Tibial nerve (tissue), 4 donors: ENCODE measurements at places on chromosomes 2 and 18. TPM values are rescaled to one million over a fixed set of nuclear protein-coding genes. Genes with fewer than 3 reads are reported as not detected.

DNA sequence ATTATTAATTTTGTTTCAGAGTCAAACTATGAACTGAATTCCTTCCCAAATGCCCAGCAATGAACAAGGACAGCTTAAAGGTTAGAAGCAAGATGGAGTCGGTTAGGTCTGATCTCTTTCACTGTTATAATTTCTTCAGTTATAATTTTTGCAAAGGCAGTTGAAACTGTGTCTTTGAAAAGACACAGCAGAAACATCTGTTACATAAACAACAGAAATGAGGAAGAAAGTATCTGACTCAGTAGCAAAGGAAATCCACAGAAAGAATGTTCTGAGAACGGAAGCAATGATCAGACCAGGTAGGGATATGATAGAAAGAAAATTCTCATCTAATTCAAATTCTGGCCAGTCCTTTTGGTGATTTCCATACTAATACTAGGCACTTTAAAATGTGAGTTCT lies 5.2 kb upstream of the RMC1 start:
- no peaks in the 10 kb centered on the region for H3K27me3 ChIP-seq
- no peak overlapping the region for H3K4me3 ChIP-seq
- no peaks in the 10 kb centered on the region for H3K36me3 ChIP-seq
- H3K27ac ChIP-seq, result no peak overlapping the region
- no peak for DNase-seq

GRCh38 chr2:96556441-96557330 lies 20.1 kb downstream of the ARID5A start:
- no peaks in the 10 kb centered on the region for H3K27me3 ChIP-seq
- peaks cover 18% of the 10 kb centered on the region for H3K36me3 ChIP-seq
- DNase-seq, result no peak
- H3K27ac ChIP-seq, result no peak overlapping the region

GRCh38 chr2:111199840-111200239 lies 79.1 kb downstream of the BCL2L11 start:
- H3K36me3 ChIP-seq, result no peaks in the 10 kb centered on the region
- DNase-seq, result no peak
- no peak overlapping the region for H3K4me3 ChIP-seq
- H3K27ac ChIP-seq, result no peak overlapping the region
- H3K4me1 ChIP-seq, result no peaks in the 10 kb centered on the region

DNA sequence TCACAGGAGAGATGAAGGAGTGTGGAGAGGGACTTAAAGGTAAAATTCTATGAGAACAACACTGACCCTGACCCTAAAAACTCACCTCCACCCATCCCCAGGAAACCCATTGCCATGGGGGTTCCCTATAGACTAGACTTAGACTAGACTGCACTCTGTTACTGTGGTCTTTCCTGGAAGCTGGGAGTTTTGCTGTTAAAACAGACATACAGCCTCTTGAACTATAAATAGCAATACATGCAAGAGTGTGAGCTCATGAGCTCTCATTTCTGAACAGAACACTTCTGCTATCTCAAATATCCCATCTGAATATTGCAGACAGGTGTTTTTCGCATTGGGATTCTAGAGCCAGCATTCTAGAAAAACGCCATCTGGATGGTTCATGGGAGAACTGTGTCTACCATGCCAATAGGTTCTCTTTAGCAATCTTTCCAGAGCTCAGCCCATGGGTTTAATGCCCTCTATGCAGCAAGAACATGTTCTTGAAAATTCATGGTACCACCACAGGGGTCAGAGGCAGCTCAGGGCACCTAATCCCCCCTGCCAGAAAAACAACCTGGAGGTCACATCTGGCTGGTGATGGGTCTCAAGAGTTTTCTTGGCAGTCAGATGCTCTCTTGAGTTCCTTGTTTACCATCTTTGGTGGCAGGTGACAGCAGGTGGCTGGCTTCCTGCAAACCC lies 51.9 kb downstream of the SLC14A2 start:
- no peaks in the 10 kb centered on the region for H3K27me3 ChIP-seq
- DNase-seq, result no peak
- no peak overlapping the region for H3K4me3 ChIP-seq
- no peaks in the 10 kb centered on the region for H3K36me3 ChIP-seq
- no peak overlapping the region for H3K27ac ChIP-seq
- H3K4me1 ChIP-seq, result peaks cover 12% of the 10 kb centered on the region

The KCTD1 gene
- 38.8 TPM for total RNA-seq
